Endothelial cell (in vitro differentiated cells): ENCODE measurements at places on chromosomes 1 and 21.

DNA sequence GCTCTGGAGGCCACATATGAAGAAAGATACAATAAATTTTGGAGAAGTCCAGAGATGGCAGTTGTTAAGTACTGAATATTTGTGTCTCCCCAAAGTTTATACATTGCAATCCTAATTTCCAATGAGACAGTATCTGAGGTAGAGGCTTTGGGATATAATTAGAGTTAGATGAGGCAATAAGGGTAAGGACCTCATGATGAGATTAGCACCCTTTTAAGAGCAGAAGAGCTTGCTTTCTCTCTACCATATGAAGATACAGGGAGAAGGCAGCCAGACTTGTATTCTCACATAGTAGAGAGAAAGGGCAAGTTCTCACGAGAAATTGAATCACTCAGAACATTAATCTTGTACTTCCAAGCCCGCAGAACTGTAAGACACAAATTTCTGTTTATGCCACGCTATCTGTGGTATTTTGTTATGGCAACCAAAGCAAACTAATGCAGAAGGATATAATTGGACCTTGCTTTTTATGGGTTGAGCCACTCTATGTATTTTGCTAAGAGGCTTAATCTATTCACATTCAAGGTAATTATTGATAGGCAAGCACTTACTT, 430.1 kb downstream of the KCNT2 start:
- no peak overlapping the region for H3K27ac ChIP-seq
- DNase-seq = no peak
- peaks cover 12% of the 10 kb centered on the region for H3K4me1 ChIP-seq
- no peak overlapping the region for H3K4me3 ChIP-seq
- H3K36me3 ChIP-seq = no peaks in the 10 kb centered on the region
- peaks cover 3% of the 10 kb centered on the region for H3K27me3 ChIP-seq

- no peak overlapping the region for H3K4me3 ChIP-seq
- DNase-seq = no peak
- H3K27me3 ChIP-seq = peaks cover 20% of the 10 kb centered on the region
Measured at GRCh38 chr1:19074902-19075721, 118.6 kb upstream of the IFFO2 start.

DNA sequence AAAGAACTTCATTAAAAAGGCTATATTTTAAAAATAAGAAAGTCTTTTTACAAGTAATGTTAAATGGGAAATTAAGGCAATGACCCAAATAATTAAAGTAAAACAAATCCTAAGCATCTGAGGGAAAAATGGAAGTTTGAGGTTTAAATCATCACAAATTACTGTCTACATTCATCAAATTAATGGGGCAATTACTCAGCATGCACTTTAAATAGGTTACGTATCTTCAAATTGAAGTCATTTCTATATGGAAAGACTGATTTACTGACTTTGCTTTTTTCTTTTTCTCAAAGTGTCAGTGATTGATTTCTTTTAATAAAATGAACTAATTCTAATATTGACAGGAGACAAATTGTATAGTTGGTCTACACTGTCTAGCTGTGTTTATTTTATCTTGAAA, 1452.3 kb downstream of the NCAM2 start:
- H3K27ac ChIP-seq = no peak overlapping the region
- no peaks in the 10 kb centered on the region for H3K27me3 ChIP-seq
- no peaks in the 10 kb centered on the region for H3K4me1 ChIP-seq
- no peak for DNase-seq

DNA sequence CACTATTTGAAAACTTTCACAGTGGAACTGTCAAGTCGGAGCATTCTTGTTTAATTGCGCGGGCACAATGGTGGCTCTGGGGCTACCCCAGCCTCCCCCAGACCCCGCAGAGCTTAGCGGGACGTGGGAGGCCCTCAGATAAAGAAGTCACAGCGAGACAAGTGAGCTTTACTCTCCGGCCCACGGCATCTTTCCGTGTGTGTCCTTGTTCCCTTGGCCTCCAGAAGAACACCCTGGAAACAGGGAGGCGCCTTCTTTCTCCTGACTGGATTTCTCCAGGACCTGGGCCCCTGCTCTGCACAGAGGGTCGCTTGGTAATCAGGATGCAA, 382.8 kb downstream of the RRAGC start:
- H3K36me3 ChIP-seq = no peaks in the 10 kb centered on the region
- H3K4me3 ChIP-seq = peak overlapping the region; percentile 85
- H3K27ac ChIP-seq = no peak overlapping the region
- H3K4me1 ChIP-seq = peaks cover 8% of the 10 kb centered on the region
- H3K27me3 ChIP-seq = peaks cover 2% of the 10 kb centered on the region

DNA sequence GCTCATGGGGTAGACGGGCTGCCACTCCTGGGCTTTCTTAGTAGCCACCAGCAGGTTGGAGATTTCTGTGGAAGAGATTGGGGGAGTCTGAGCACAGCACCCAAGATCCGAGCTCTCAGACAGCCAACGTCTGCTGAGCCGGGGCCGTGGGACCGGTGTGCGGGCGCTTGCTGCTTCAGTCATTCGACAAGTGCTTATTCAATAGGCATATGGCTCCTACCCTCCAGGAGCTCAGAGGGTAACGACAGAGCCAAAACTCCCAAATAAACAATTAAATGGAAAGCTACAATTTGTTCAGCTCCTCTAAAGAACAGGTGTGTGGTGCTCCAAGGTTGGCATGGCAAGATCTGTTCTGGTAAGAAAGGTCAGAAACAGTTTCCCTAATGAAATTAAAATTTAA, 106.0 kb downstream of the RAVER2 start:
- H3K4me1 ChIP-seq = peaks cover 38% of the 10 kb centered on the region
- H3K27me3 ChIP-seq = peaks cover 21% of the 10 kb centered on the region
- H3K36me3 ChIP-seq = peaks cover 61% of the 10 kb centered on the region
- peak overlapping the region; percentile 52 for H3K27ac ChIP-seq

DNA sequence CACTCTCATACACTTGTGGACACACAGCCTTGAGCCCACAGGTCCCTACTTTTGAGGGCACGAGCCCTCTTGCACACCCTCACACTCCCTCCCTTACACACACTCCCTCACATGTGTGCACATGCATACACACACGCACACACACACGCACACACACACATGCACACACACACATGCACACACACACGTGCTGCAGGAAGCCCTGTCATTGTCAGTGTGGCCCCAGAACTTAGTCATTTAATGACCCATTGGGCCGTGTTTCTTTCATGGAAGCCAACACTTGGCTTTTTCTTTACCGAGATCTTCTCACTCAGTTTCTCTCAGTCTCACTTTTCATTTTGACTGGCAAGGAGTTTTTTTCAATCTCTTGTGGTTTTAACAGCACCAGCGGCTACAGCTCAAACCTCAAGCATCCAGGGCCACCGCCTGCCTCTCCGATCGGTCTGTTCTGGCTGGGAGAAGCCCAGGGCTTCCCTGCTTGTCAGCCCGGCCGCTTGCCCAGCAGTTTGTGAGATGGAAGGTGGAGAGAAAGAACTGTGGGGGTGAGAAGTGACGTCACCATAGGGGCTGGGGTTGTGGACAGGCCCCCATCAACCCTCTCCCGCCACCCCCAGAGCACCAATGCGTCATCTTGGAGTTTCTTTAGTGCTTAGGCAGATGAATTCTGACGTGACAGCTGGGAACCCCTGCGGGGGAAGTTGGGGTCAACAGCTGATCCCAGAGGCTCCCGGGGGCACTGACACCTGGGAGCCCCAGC, 15.8 kb upstream of the TNFRSF8 start:
- H3K4me3 ChIP-seq = no peak overlapping the region
- H3K27me3 ChIP-seq = peaks cover 2% of the 10 kb centered on the region
- DNase-seq = no peak
- no peak overlapping the region for H3K27ac ChIP-seq
- H3K4me1 ChIP-seq = no peaks in the 10 kb centered on the region
- H3K36me3 ChIP-seq = no peaks in the 10 kb centered on the region

- no peak overlapping the region for H3K27ac ChIP-seq
- H3K36me3 ChIP-seq = no peaks in the 10 kb centered on the region
- peaks cover 1% of the 10 kb centered on the region for H3K27me3 ChIP-seq
- H3K4me3 ChIP-seq = no peak overlapping the region
- H3K4me1 ChIP-seq = no peaks in the 10 kb centered on the region
- no peak for DNase-seq
Measured at GRCh38 chr1:189693140-189693539, 784.5 kb downstream of the BRINP3 start.

DNA sequence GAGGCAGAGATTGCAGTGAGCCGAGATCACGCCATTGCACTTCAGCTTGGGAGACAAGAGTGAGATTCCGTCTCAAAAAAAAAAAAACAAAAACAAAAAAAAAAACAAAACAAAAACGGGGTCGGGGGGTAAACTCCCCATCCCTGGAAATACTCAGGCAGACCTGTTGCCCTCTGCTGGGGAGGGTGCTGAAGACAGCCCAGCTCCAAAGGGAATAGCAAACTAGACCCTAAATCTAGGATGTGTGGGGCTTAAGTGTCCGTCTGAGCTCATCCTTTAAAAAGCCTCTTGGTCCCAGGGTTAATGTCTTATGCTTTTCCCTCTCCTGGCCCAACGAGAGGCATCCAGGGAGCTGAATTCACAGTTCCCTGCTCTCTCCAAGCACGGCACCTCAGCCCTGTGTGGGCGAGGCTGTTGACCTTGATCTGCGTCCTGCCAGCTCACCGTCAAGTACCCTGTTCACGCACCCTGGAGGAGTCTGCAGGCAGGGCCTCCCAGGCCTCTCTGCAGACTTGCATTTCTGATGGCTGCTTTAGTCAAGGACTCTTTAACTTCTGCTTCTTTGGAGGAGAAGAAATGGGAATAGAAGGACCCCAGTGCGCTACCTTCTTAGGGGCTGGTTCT, 22.3 kb downstream of the KCND3 start:
- H3K27me3 ChIP-seq = peaks cover 6% of the 10 kb centered on the region
- peaks cover 3% of the 10 kb centered on the region for H3K36me3 ChIP-seq
- no peak overlapping the region for H3K27ac ChIP-seq
- peaks cover 15% of the 10 kb centered on the region for H3K4me1 ChIP-seq
- no peak for DNase-seq

GRCh38 chr1:23590058-23590783, 30.9 kb upstream of the ID3 start:
- H3K27ac ChIP-seq = no peak overlapping the region
- H3K4me1 ChIP-seq = peaks cover 31% of the 10 kb centered on the region

DNA sequence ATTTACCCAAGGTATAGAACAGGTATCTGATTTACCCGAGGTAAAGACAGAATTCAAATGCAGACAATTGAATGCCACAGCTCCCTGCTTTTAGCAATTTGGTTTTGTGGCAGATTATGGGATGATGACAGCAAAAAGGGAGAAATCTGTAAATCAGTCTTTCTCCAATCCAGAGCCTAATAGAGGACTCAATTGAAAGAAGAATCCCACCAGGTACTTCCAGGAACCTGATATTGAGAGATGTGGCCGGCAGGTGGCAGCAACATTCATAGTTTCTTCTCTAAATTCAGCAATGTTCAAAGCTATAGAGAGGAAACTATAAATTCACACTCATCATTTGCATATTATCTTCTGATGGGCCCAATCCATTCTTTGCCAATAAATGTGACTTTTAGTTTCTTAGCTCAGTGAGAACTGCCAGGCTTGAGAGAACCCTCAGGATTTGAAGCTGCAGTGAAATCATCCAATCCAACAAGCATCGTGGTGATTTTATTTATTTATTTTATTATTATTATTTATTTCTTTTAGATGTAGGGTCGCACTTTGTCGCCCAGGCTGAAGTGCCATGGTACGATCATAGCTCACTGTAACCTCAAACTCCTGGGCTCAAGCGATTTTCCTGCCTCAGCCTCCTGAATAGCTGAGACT, 9.8 kb upstream of the PHACTR4 start:
- peak; percentile 50 for DNase-seq
- H3K36me3 ChIP-seq = no peaks in the 10 kb centered on the region
- no peaks in the 10 kb centered on the region for H3K4me1 ChIP-seq
- no peak overlapping the region for H3K27ac ChIP-seq
- no peaks in the 10 kb centered on the region for H3K27me3 ChIP-seq
